ENCODE measurements at places on chromosomes 1 and 21.

- no peak for DNase-seq
These were observed 110.5 kb downstream of the MAST2 start for GRCh38 chr1:45913731-45914501.

GRCh38 chr1:115670476-115671175 lies 28.9 kb downstream of the VANGL1 start:
- DNase-seq, result no peak

- DNase-seq, result no peak
These were observed 16.5 kb downstream of the TNFRSF1B start for GRCh38 chr1:12183095-12183794.

- no peak for DNase-seq
These were observed 19.5 kb downstream of the ZMYM4 start for GRCh38 chr1:35287807-35288640.

GRCh38 chr1:186541003-186541402 lies 80.1 kb upstream of the PDC start:
- no peak for DNase-seq

DNA sequence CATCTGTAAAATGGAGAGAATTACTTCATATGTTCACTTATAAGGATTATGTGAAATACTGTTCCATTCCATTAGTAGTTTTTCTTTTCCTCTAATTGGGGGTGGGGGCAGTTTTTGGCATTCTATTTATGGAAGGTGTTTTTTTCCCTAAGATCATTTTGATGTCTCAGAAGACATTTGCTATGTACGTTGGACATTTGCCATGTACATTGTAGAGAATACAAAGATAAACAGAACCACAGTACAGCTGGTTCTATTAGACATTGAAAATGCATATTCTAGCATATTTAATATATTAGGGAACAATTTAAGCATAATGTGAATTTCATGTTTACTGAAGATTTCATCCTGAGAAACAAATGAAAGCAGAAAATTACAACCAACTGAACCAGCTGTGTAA lies 98.5 kb downstream of the PTBP2 start:
- no peak for DNase-seq

DNA sequence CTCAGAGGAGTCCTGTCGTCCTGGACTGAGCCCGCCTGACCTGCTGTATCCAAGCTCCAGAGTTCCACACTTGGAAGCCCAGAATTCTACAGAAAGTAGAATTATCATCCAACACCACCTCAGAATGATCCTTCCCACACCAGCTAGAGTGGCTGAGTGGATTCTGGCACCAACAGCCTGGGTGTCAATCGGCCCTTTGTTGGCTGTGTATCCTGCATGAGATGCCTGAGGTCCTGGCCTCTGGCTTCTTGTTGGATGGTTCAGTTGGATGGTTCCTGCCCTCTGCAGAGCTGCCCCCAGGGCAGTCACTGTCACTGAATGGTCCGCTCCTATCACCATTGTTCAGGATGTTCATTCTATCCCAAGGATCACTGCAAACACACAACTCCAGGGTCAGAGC lies 49.8 kb downstream of the PGBD5 start:
- DNase-seq, result no peak

DNA sequence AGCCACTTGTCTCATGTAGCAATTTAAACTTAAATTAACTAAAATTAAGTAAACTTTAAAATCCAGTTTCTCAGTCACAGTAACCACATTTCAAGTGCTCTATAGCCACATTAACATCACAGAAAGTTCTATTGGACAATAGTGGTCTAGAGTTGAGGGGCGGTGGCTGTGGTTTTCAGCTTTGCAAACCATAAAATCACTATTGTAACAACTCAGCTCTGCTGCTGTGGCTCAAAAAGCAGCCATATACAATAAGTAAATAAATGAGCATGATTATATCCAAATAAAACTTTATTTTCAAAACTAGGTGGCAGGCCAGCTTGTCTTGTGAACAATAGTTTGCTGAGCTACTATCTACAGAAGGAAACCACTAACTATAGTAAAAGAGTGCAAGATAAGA lies 43.4 kb upstream of the C1orf53 start:
- no peak for DNase-seq

DNA sequence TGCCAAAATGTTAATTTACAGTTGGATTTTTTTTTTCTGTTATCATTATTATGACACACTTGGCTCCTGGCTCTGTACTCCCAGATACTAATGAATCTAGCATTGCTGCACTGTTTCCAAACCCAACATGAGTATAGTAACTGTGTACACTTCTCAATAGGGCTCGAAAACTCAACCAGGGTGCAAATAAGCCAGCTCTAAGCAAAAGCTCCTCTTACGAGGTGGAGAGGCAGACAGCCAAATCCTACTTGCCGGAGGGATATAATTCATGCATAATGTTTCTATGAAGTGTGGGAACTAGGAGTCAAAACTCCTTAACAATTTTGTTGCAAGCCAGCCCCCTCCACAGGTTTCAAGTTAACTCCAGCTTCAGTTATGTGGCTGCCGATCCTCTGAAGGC lies 510.4 kb upstream of the ZP4 start:
- no peak for DNase-seq

Measured in cortex of kidney (tissue), 1 donor.